ENCODE measurements at places on chromosomes 2 and 18.
A peak's percentile ranks its signal among the peaks of the same experiment; 100 is the strongest.

GRCh38 chr2:205073433-205074020 is 528.3 kb downstream of the PARD3B start:
- no peak for DNase-seq

GRCh38 chr2:138440759-138441158 is 60.8 kb upstream of the SPOPL start:
- no peak for DNase-seq

- no peak for DNase-seq
Measured at GRCh38 chr2:111669928-111670695, 213.9 kb downstream of the ANAPC1 start.

DNA sequence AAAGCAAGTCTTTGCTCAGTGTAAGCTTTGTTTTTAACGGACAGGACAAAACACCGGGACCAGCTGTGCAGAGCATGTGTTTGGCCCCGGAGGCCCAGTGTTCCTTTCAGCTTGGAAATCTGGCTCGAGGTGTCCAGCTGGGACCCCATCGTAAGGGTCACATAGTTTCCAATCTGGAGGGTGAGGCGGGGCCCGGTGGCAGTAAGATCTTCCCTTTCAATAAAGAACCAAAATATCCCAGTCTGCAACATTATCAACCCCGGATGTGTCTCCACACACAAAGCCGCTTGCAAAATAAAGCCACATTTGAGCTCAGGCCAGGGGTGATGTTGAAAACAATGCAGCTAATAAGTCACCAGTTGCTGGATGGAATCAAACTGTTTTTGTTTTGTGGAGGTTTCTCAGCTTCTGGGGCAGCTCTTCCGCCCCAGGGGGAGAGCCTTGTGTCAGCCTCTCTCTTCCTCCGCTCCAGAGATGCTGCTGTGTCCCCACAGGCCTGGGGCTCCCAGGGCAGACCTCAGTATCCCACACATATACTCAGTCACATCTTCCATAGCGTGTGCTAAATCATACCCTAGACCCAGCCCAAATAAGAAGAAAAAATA is 138.6 kb upstream of the GLI2 start:
- no peak for DNase-seq

DNA sequence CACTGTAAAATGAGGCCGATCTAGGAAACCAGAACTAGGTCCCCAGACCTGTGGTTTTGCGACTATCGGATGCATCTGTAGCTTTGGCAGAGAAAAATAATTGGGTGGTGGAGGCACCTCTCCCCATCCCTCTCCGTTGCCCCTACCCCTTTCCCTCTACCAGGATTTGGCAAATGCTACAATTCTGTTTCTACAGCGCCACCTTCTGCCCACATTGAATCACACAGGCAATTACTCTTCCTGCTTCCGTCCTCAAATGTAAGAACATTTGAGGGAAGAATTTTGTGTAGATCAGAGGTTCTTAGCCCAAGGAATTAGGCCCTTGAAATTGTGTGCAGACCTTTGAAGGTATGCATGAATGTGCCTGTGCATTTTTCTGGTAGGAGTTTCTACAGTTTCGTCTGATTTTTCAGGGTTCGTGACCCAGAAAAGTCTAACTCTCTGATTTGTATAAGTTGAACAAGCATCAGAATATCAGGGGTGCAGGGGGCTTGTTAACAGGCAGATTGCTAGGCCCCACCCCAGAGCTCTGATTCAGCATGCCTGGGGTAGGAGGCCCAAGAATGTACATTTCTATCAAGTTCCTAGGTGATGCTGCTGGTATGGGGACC is 11.2 kb downstream of the ATP6V1B1 start:
- peak; percentile 74 for DNase-seq

DNA sequence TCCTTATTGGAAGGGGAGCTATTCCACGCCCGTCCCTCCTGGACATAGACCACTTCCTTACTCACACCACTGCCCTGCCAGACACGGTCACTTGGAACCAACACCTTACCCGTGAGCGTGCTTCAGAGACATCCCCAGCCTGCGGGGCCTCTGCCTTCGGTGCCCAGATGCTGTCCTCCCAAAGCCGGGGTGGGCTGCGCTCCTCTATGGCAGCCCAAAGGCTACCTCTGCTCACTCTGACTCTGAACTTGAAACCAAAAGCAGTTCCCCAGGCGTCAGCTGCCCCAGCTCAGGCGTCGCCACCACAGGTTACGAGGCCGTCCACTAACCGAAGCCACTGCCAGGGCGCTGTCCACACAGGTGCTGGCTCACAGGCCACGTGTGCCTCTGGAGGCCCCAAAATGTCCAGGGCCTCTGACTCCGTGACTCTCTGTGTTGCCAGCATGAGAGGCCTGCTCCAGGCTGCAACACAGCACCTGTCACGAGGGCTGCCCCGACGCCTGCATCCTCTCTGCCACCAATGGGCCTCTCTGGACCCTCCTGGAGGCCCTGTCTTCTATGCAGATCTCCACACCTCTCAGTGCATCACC is 23.8 kb downstream of the HDAC4 start:
- DNase-seq = no peak

DNA sequence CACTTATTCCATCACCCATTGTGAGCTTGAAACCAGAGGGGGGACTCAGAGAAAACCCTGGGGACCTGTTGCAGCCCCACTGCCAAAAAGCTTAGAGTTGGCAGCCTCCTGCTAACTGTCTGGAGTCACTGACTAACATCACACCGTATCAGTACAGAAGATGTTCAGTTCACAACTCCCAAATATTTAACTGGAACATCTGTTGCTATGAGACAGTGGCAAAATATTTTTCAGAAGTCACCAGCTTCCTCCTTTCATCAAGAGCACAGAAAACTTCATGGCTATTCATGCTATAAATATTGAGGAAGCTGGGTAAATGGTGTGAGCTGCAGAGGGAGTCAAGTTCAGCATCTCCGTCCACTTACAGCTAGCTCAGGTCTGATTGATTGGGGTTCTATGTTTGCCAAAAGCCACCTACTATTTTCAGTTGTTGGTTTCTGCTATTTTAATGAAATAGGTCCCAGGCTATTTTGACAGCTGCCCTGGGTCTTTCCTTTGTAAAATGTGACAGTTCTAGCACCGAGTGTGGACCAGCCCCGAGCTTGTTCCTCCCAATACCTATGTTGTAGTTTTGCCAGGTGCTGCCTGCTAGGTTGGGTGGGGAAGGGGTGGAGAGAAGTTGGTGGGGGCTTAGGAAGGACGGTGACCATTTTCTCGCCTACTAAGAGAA is 9.8 kb downstream of the TUBB6 start:
- no peak for DNase-seq

- no peak for DNase-seq
Measured at GRCh38 chr2:228986961-228987360, 284.1 kb downstream of the PID1 start.

- no peak for DNase-seq
Measured at GRCh38 chr2:181978351-181979150, 7.1 kb upstream of the PPP1R1C start.

GRCh38 chr2:180664507-180664906 is 315.9 kb upstream of the UBE2E3 start:
- DNase-seq = no peak

DNA sequence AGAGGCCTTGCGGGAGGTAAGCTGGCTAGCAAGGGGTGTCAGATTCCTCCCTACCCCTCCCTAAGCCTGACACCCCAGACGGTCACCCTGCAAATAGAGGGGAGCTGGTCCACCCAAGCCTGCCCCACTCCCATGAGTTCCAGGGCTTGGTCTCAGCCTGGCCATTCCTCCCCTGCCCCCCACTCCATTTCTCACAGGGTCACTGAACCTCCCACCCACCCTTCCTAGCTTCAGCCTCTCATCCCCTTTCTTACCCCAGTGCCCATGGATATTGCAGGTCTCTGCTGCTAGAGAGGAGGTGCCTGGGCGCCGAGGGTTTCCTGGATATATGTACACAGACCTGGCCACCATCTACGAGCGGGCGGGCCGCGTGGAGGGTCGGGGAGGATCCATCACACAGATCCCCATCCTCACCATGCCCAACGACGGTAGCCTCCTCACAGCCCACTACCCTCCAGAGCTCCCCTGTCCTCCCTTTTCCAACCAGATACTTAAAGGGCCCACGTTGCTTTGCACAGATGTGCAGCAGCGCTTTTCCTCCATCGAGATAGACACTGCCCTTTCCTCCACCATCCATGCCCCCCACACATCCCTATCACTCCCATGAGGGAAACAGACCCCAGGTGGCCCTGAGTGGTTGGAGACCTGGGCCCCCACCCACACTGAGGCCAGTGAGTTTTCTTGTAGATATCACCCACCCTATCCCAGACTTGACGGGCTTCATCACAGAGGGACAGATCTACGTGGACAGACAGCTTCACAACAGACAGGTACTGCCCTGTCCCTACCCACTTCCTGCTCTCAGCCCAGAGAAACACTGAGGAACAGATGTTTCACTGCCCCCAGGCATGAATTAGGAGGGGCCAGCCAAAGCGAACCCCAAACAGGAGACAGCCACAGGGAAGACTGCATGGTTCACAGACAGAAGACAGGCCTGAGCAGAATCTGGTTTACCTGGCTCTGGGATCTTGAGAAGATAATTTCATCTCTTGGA is 15.2 kb upstream of the ANKRD53 start:
- DNase-seq = peak; percentile 42

DNA sequence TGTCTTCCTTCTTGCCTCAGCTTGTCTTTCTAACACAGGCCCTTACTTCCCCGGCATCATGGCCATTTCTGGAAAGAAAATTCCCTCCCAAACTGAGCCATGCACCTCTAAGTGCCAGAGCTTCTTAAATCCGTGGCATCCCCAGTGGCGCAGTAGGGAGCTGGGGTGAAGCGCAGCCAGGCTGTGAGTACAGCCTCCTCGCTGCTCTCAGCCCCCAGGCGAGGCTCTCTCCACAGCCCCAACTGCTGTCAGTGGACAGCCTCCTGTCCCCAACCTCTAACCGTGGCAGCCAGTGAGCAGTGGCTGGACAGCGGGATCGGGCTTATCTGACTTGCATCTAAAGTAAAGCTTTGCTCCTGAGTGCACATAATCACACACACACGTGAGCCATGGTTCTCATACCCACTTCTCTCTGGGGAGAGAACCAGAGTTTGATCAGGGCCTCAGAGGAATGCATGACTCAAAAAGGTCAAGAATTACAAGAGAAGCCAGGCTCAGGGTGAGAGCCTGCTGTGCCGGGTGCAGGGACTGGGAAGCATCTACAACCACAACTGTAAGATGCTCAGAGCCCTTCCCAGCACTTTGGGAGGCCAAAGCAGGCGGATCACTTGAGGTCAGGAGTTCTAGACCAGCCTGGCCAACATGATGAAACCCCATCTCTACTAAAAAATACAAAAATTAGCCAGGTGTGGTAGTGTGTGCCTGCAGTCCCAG is 50.7 kb downstream of the SFXN5 start:
- no peak for DNase-seq

- DNase-seq = no peak
Measured at GRCh38 chr2:149727927-149728326, 140.4 kb upstream of the MMADHC start.

- DNase-seq = no peak
Measured at GRCh38 chr18:35378574-35378896, 1.4 kb upstream of the ZNF396 start.

DNA sequence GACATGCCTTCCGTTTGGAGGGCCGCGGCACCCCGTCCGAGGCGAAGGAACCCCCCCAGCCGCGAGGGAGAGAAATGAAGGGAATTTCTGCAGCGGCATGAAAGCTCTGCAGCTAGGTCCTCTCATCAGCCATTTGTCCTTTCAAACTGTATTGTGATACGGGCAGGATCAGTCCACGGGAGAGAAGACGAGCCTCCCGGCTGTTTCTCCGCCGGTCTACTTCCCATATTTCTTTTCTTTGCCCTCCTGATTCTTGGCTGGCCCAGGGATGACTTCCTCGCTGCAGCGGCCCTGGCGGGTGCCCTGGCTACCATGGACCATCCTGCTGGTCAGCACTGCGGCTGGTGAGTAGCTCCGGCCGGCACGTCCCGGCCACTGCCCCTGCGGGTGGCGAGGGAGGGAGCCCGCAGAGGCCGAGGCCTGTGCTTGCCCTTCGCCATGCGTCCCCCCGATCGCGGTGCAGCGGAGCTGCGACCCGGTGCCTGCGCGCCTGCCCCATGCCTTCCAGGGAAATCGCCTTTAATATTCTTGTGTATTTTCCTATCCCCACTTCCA is 1.2 kb downstream of the BMPR2 start:
- DNase-seq = no peak

DNA sequence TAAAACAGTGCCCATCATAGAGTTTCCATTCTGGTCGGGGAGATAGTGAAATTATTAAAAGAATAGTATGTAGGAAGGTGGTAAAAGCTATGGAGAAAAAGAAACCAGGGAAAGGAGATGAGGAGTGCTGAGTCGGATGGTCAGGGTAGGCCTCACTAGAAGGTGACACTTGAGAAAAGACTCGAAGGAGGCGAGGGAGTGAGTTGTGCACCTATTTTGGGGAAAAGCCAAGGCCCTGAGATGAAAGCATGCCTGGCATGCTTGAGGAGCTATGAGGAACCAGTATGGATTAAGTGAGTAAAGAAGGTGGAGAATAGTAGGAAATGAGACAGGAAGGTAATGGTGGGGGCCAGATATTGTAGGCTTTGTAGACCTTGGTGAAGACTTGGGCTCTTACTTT is 7.3 kb upstream of the TTLL4 start:
- no peak for DNase-seq

DNA sequence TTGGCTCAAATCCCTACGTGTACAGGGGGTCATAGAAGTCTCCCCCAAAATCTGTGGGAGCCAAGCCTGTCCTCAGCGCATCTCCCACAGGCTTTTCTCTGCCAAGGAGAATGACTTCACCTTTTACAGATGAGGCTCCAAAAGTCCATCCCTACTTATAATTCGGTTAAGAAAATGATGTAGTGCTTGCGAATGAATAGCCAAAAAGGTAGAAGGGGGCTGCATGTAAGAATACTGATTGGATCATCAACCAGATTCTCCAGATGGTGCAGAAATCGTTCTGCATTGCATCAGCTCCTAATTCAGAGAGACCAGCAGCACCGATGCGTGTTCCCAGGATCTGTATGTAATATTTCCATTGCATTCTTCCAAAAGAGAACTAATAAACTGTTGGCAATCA is 91.9 kb downstream of the EPHA4 start:
- DNase-seq = no peak

DNA sequence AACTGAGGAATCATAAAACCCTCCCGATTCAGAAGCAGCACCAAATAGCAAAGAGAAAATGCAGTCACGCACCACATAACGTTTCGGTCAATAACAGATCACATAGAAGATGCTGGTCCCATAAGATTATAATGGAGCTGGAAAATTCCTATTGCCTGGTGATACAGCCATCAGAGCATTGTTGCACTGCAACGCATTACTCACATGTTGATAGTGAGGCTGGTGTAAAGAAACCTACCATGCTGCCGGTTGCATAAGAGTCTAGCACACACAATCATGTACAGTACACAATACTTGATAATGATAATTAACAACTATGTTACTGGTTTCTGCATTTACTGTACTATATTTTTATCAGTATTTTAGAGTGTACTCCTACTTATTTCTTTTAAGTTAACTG is 32.5 kb downstream of the RNF152 start:
- DNase-seq = no peak

GRCh38 chr2:104444889-104445288 is 409.0 kb upstream of the POU3F3 start:
- DNase-seq = no peak

DNA sequence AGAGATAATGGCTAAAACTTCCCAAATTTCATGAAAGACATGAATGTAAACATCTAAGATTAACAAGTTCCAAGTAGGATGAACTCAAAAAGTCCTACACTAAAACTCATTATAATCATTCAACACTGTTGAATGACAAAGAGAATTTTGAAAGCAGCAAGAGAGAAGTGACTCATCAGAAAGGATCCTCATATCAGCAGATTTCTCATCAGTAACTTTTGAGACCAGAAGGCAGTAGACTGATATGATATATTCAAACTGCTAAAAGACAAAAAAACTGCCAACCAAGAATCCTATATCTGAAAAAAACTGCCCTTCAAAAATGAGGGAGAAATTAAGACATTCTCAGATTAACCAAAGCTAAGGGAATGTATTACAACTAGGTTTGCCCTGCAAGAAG is 130.6 kb upstream of the OTX1 start:
- no peak for DNase-seq
